HFFc6 (cell line): ENCODE measurements at places on chromosomes 7 and 10. TPM values are rescaled to one million over a fixed set of nuclear protein-coding genes. Genes with fewer than 3 reads are reported as not detected.

GRCh38 chr7:30247541-30248401 is 36.6 kb upstream of the ZNRF2 start:
- H3K4me1 ChIP-seq: peaks cover 1% of the 10 kb centered on the region
- H3K4me3 ChIP-seq: no peak overlapping the region
- no peak overlapping the region for H3K27ac ChIP-seq
- peaks cover 28% of the 10 kb centered on the region for H3K27me3 ChIP-seq

- no peaks in the 10 kb centered on the region; the same call in 1 of the 2 replicates for H3K27me3 ChIP-seq
- DNase-seq: no peak
- no peak overlapping the region for H3K4me3 ChIP-seq
- H3K4me1 ChIP-seq: peaks cover 32% of the 10 kb centered on the region
- H3K36me3 ChIP-seq: no peaks in the 10 kb centered on the region
Measured at GRCh38 chr7:47611045-47611511, 29.2 kb upstream of the TNS3 start.

GHRHR gene
- total RNA-seq: not detected in 3 replicates

GRCh38 chr10:127887541-127888415 is 5.0 kb downstream of the CLRN3 start:
- no peaks in the 10 kb centered on the region for H3K4me1 ChIP-seq
- H3K4me3 ChIP-seq: no peak overlapping the region
- no peaks in the 10 kb centered on the region; the same call in 1 of the 2 replicates for H3K27me3 ChIP-seq
- no peak overlapping the region for H3K27ac ChIP-seq
- no peaks in the 10 kb centered on the region for H3K36me3 ChIP-seq
- no peak for DNase-seq

POLR2J2 gene
- total RNA-seq: 7.4 to 7.8 TPM (median 7.4 TPM) in 3 replicates

DNA sequence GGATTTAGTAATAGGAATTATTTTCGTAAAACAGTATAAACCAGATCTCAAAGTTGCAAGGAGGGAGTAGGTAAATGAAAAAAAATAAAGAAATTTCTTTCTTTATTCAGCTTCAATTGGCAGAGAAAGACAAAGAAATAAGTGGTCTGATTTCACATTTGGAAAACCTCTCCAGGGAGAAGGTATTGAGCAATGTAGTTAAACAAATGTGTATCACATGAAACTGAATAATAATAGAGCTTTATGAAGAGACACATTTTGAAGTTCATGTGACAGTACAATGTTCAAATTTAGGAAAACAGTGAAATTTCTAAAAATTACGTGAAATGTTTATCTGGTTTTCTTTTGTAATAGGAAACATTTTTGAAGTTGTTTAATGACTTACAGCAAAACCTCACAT is 63.0 kb downstream of the TAX1BP1 start:
- peaks cover 12% of the 10 kb centered on the region for H3K4me1 ChIP-seq
- DNase-seq: no peak
- H3K36me3 ChIP-seq: peaks cover 8% of the 10 kb centered on the region; the same call in 1 of the 2 replicates
- no peak overlapping the region for H3K4me3 ChIP-seq
- H3K27me3 ChIP-seq: no peaks in the 10 kb centered on the region; the same call in none of the 2 replicates

HELLS gene
- 23.4 to 53.5 TPM (median 50.4 TPM) in 3 replicates for total RNA-seq

DNA sequence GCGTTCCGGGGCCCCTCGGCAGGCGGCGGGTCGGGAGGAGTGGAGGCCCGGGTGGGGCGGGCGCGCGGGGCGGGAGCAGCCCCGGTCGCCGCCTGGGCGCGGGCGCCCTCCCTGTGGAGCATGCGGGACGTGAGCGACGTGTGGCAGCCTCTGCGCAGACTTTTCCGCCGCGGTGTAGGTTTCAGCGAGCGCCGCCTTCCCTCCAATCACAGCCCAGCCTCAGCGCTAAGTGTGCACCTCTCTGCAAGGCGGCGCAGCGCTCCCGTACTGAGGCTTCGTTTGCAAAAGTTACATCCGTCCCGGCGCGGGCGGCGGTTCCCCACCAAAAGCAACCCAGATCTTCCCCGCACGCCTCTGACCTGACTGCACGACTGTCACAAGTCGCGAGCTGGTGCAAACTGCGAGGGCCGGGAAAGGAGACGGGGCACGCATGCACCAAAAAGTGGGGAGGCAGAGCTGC is 1.2 kb upstream of the PFKFB3 start:
- DNase-seq: peak; percentile 45
- H3K4me3 ChIP-seq: peak overlapping the region; percentile 89
- peak overlapping the region; percentile 58 for H3K27ac ChIP-seq
- no peaks in the 10 kb centered on the region for H3K27me3 ChIP-seq
- no peaks in the 10 kb centered on the region for H3K36me3 ChIP-seq
